Fibroblast of lung (primary cell): ENCODE measurements at places on chromosomes 12 and 14. TPM values are rescaled to one million over a fixed set of nuclear protein-coding genes. Genes with fewer than 3 reads are reported as not detected.

GRCh38 chr14:28966416-28967233 lies 200.0 kb downstream of the FOXG1 start:
- no peak for DNase-seq

GRCh38 chr14:76964695-76965094 lies 63.8 kb downstream of the IRF2BPL start:
- DNase-seq, result no peak

Gene AHSA1
- total RNA-seq, result 60.3 and 71.1 TPM in 2 replicates

Gene NOP9
- total RNA-seq, result 16.2 and 16.7 TPM in 2 replicates

Gene FAIM2
- total RNA-seq, result 0.50 and 3.6 TPM in 2 replicates
